ENCODE measurements at places on chromosomes 3 and 15. TPM values are rescaled to one million over a fixed set of nuclear protein-coding genes. Genes with fewer than 3 reads are reported as not detected.

Gene ARIH1
- total RNA-seq, result 62.2 TPM

GRCh38 chr3:102020735-102021134 lies 171.4 kb downstream of the NFKBIZ start:
- no peak for ATAC-seq

Gene LRRC31
- total RNA-seq, result not detected

Gene WWTR1
- 378 TPM for total RNA-seq

- ATAC-seq, result no peak
Measured at GRCh38 chr15:61030451-61030850, 198.7 kb downstream of the RORA start.

- no peak for ATAC-seq
Measured at GRCh38 chr3:140206196-140207040, 271.4 kb downstream of the CLSTN2 start.
